Lung (tissue), 17 donors: ENCODE measurements at places on chromosomes 1 and 21. TPM values are rescaled to one million over a fixed set of nuclear protein-coding genes. Genes with fewer than 3 reads are reported as not detected.

DNA sequence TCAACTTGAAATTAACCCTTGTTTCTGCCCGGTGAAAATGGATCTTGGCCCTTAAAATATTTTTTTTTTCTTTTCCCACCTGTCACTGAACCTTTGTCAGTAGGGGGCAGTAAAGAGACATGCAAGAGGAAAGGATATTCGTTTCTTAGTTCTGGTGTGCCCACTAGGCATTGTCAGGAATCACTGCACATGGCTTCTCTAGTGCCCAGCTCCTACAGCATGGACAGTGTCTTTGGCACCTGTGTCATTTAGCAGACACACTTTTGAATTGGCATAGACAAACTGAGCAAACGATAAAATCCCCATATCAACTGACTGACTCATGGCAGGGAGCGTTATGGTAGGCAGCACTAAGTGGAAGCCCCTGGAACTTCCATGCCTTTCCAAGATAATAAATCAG lies 1048.1 kb downstream of the BRINP3 start:
- DNase-seq: no peak

- no peak for DNase-seq
These were observed 44.6 kb downstream of the MIGA1 start for GRCh38 chr1:77824079-77824478.

DNA sequence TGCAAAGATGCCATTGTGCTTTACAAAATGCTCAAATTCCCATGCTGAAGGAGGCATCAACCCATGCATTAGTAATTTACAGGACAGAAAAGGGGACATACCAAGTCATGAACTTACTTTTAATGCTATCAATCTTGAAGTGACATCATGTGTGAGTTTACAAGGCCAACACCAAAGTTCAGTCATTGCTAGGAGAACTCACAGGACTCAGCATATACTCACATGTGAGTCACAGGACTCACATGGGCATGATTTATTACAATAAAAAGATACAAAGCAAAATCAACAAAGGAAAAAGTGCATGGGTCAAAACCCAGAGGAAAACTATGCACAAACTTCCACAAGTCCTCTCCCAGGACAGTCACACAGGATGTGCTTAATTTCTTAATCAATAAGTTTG lies 1656.0 kb downstream of the MRPL39 start:
- DNase-seq: no peak

GRCh38 chr1:8422510-8423268 lies 104.8 kb downstream of the SLC45A1 start:
- peak; percentile 49 for DNase-seq

DNA sequence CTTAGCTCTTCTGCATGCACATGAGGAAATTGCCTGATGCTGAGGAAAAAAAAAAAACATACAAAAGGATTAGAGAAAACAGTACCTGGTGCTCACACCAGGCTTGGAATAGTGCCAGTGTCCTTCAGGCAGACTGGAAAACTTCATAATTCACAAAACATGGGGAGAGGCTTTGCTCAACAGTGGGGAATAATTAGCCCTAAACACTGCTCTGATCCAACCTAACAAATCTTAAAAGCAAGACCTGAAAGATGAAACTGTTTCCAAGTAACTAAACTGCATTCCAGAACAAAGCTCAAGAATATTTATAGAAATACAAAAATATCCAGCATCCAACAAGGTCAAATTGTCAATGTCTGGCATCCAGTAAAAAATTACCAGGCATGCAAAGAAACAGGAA lies 124.8 kb downstream of the AK5 start:
- no peak for DNase-seq

DNA sequence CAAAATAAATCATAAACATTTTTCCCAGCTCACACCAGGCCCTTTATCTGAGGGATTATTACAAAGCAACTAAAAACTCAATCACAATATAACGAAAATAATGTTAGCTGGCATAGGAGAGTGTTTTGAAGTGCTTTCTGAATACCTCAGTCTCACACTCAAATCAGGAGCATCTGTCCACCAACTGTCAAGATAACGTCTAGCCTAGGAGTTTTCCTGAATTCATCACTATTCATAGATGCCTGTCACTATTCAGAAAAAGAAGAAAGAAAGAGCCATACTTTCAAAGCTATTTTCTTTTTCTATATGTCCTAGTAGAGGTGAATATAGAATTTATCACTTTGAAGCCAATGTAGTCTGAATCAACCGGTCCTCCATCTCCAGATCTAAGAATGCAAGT lies 127.0 kb downstream of the AKT3 start:
- no peak for DNase-seq

DNA sequence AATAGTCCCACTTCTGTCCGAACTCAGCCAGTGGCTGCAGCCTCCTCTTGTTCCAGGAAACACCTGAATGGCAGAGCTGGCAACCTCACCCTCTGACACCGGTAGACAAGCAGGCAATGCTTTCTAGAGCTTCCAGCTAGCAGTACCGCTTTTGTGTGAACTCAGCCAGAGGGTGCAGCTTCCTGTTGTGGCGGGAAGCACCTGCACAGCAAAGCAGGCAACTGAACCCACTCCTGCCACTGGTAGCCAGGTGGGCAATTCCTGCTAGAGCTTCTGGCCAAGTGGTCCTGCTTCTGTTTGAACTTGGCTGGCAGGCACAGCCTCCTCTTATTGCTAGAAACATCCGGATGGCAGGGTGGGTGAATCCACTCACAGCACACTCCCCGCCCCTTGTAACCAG lies 40.1 kb upstream of the TMPRSS15 start:
- no peak for DNase-seq

DNA sequence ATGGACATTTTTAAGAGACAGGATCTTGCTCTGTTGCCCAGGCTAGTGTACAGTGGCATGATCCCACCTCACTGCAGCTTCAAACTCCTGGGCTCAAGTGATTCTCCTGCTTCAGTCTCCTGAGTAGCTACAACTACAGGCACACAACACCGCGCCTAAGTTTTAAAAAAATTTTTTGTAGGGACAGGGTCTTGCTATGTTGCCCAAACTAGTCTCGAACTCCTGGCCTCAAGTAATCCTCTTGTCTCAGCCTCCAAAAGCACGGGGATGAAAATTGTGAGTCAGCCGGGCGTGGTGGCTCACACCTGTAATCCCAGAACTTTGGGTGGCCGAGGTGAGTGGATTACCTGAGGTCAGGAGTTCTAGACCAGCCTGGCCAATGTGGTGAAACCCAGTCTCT lies 20.4 kb downstream of the MYSM1 start:
- DNase-seq: no peak

- DNase-seq: no peak
These were observed 66.9 kb upstream of the LRIF1 start for GRCh38 chr1:111030590-111030989.

GRCh38 chr1:46223472-46223943 lies 20.4 kb downstream of the LURAP1 start:
- peak; percentile 81 for DNase-seq

- no peak for DNase-seq
These were observed 536.4 kb downstream of the DPYD start for GRCh38 chr1:97384294-97384968.

DNA sequence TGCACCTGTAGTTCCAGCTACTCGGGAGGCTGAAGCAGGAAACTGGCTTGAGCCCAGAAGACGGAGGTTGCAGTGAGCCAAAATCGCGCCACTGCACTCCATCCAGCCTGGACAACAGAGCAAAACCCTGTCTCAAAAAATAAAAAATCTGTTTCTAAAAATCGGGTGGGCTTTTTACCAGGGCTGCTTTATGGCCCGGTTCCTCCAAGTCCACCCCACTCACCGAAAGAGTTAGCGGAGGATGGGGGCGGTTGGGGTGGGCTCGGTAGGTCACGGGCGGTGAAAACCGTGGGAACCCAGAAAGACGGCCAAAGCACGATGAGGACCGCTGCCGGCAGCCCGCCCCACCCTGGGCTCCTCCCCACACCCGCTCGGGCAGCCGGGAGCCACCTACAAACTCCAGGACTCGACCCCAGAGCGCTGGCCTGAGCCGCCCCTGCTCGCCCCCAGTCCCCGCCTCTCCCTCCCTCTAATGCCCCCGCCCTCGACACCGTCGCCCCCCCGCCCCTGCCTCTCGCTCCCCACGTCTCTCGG lies 846 bp upstream of the PER3 start:
- DNase-seq: no peak

GRCh38 chr21:41121785-41122415 lies 46.1 kb upstream of the BACE2 start:
- DNase-seq: peak; percentile 85

- DNase-seq: no peak
These were observed 6.0 kb upstream of the SDC3 start for GRCh38 chr1:30914587-30914922.

DNA sequence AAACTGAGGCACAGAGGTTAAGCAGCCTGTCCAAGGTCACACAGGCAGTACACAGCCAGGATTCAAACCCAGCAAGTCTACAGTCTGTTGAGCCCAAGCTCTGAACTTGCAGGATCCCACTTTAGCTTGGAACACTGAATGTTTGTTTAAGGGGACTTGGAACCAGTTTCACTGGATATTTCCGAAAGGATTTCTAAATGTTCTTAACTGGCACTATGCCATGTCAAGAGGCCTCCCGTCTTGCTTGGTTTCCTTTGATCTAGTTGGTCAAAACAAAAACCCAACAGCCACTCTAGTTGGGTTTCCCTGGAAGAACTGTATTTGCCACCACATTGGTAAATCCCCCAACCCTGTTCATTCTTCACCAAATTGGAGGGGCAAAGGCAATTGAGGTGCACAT lies 317.6 kb upstream of the KAZN start:
- peak; percentile 92 for DNase-seq

DNA sequence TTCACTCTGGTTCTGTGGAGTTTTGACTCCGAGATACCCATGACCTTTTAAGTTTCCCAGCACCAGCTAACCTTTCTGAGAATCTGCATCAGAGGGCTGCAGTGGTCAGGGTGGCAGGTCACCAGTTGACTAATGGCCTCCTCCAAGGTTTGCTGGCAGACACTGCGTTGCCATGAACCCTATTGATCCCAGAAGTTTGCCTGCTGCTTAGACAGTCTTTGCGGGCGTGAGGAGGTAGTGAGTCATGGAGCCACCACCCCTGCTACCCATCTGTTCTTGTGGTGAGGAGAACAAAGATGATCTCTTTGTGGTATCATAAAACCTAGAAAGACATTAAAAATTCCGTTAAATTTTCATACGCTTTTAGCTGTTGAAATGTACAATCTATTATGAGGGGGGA lies 180.4 kb downstream of the FGGY start:
- no peak for DNase-seq

DNA sequence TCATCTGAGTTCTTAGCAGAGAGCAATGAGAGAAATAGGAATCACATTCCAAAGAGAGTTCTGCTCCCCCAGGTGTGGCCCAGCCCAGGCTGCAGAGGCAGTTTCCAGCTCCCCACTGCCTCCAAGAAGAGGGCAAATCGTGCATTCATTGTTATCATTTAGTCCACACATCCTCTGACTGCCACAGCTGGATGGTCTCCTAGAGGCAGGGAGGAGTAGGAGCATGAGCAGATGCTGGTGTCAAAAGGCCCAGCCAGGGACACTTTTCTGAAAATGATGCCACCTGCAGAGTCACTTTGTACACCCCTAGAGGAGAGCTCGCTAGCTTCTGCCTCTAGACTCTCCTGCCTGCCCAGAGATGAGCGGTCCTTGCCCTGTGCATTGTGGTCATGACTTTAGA lies 33.6 kb upstream of the GNPAT start:
- DNase-seq: no peak

DNA sequence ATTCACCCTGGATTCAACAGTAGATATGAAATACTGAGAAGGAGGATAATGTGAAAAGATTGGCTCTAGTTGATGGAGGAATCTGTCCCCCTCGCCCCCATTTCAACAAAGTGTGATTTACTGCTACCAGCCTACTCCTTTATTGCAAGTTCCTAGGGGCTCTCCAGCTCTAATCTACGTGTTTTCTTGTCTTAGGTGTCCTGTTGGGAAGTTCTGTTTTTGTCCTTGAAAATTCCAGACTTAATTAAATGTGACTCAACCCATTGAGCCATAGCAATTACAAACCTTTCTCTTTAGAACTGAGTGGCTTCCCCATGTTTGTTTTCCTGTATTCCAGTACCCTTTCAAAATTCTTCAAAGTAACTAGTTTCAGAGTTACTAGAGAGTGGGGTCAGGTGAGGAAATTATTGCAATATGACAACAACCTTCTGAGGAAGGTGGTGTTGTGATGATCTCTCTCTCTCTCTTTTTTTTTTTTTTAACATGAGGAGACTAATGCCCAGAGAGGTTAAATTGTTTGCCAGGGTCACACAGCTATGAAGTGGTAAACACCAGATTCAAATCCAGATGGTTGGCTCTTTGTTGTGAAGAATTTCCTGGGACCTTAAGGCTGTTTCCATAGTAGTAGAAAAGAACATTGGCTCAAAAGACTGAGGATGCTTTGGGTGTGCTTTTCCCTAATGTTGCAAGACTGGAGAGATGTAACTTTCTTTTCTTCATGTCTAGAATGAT lies 3.5 kb downstream of the RGL1 start:
- no peak for DNase-seq

DNA sequence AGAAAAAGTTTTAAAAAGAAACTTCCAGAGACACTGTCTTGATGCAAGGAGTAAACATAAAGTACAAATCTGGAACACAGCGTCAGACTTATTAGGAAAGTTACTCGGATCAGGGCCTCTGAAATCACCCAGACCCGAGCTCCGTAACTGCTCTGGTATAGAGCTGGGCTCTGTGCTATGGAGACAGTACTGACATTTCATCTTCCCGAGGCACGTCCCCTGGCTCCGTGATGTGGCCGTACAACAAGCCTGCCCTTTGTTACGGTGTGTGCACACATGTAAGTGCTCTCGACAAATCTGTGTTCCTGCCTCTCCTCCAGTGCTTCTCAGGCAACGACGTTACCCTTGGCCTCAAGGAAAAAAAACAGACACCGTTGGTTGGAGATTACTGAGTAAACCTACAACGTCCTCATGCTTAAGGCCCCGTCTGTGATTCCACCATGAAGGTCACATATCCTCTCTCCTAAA lies 107.0 kb upstream of the IRF2BP2 start:
- peak; percentile 64 for DNase-seq

GRCh38 chr1:89637496-89637895 lies 4.6 kb downstream of the LRRC8C start:
- no peak for DNase-seq

DNA sequence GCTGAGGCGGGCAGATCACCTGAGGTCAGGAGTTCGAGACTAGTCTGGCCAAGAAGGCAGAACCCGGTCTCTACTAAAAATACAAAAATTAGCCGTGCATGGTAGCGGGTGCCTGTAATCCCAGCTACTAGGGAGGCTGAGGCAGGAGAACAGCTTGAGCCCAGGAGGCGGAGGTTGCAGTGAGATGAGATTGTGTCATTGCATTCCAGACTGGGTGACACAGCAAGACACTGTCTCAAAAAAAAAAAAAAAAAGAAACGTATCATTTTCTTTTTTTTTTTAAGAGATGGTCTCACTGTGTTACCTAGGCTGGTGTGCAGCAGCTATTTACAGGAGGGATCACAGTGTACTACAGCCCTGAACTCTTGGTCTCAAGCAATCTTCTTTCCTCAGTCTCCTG lies 47.3 kb downstream of the ITGB3BP start:
- no peak for DNase-seq

The VSIG8 gene
- 0.13 TPM for polyA plus RNA-seq

The ZBTB8B gene
- polyA plus RNA-seq: 0.02 TPM

The LCE1C gene
- polyA plus RNA-seq: not detected

The FCRLB gene
- 0.90 TPM for polyA plus RNA-seq

The TMEM82 gene
- polyA plus RNA-seq: not detected

The GJA5 gene
- 7.7 TPM for polyA plus RNA-seq

The CD84 gene
- 10.7 TPM for polyA plus RNA-seq
